Esophagus squamous epithelium (tissue), 5 donors: ENCODE measurements at places on chromosomes 12 and 14.

GRCh38 chr12:131833288-131833895 is 5.2 kb downstream of the MMP17 start:
- no peak for DNase-seq

- DNase-seq, result no peak
Measured at GRCh38 chr12:52857500-52857899, 8.7 kb upstream of the KRT78 start.

GRCh38 chr12:74499192-74499591 is 38.4 kb upstream of the ATXN7L3B start:
- no peak for DNase-seq

DNA sequence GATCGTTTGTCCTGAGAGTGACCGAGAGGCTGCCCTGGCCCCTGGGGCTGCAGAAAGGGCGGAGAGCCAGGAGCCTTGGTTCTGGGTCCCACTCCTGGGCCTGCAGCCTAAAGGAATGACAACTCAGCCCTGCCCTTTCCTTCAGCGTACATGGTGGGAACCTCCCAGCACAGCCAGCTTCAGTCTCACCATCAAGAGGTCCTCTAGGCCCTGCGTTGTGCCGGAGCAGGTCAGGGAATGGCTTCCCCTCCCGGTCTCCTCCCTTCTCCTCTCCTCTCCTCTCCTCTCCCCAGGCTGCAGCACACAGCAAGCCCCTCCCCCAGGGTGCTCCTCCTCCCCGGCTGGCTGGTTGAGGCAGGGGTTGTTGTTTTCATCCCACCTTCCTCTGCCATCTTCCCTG is 44.6 kb upstream of the TUNAR start:
- DNase-seq, result no peak

DNA sequence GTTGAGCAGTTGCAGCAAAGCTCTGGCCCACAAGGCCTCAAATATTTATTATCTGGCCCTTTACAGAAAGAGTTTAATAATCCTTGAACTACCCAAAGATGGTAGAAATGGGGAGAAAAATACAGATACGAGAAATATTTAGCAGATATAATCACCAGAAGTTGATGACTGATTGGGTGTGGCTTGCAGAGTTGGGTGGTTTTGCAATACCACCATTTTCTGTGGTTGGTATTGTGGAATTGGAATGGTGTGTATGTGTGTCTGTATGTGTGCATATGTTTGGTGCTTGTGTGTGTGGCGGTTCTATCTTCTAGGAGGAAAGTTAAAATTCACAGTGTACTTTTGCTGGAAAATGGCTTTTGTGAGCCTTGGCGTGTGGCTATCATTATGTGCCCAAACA is 85.4 kb upstream of the MANSC4 start:
- DNase-seq, result no peak

- DNase-seq, result no peak
Measured at GRCh38 chr12:116542345-116542956, 16.7 kb upstream of the MAP1LC3B2 start.
